ENCODE measurements at places on chromosomes 2 and 18. TPM values are rescaled to one million over a fixed set of nuclear protein-coding genes. Genes with fewer than 3 reads are reported as not detected.

The MEIS1 gene
- polyA plus RNA-seq, result 144 TPM

- no peak for DNase-seq
Observed at GRCh38 chr2:161245261-161245553, 63.0 kb upstream of the PSMD14 start.

DNA sequence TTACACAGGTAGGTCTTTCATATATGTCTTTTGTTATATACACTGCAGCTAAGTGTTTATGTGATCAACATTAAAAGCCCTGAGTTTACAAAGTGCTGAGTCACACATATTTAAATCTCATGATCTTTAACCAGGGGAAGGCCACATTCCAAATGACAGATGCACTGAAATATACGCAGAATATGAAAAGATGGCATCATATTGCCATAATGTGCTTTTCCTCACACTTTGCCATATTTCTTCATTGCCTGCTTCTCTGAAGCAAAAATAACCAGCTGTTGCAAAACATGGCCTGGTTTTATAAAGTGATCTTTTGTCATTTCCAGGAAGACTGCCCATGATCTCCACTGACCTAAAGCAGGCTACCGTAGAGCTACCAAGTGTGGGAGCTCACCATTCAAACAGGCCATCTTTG lies 93.5 kb upstream of the MAPRE2 start:
- DNase-seq, result no peak

The NR4A2 gene
- 0.51 TPM for polyA plus RNA-seq

GRCh38 chr2:227374158-227374557 lies 4.9 kb downstream of the TM4SF20 start:
- no peak for DNase-seq

- no peak for DNase-seq
Observed at GRCh38 chr18:48345596-48345995, 63.6 kb downstream of the ZBTB7C start.

The HADHB gene
- polyA plus RNA-seq, result 151 TPM
